ENCODE measurements at places on chromosomes 6 and 20.
A peak's percentile ranks its signal among the peaks of the same experiment; 100 is the strongest.

GRCh38 chr6:117441824-117442264 is 16.1 kb upstream of the ROS1 start:
- no peak for DNase-seq

GRCh38 chr20:60877071-60877857 is 374.8 kb upstream of the CDH4 start:
- DNase-seq = no peak

DNA sequence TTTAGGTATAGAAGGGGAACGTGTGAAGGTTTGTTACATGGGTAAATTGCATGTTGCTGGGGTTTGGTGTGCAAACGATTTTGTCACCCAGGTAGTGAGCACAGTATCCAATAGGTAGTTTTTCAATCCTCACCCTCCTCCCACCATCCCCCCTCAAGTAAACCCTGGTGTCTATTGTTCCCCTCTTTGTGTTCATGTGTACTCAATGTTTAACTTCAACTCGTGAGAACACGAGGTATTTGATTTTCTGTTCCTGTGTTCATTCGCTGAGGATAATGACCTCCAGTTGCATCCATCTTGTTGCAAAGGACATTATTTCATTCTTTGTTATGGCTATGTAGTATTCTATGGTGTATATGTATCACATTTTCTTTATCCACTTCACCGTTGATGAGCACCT is 11.6 kb upstream of the VNN1 start:
- no peak for DNase-seq

- DNase-seq = no peak
Measured at GRCh38 chr20:39395478-39396291, 433.5 kb downstream of the DHX35 start.

GRCh38 chr20:41482647-41483552 is 116.3 kb upstream of the EMILIN3 start:
- no peak for DNase-seq

DNA sequence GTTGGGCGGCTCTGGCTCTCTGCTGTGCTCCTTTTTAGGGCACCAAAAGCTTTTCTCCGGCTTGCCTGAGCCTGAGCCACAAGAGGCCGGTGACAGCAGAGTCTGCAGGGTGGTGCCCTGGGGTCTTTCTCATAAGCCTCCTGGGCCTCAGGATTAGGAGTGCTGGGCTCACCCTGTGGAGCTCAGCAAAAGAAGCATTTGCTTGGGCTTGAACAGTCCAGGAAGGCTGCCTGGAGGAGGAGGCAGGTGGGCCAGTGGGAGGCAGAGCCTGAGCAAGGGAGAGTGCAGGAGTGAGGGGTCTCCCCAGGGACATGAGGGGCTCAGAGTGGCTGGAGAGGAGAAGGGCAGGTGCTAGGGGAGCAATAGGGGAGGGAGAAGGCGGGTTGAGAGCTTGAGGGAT is 32.9 kb upstream of the MRGBP start:
- no peak for DNase-seq

DNA sequence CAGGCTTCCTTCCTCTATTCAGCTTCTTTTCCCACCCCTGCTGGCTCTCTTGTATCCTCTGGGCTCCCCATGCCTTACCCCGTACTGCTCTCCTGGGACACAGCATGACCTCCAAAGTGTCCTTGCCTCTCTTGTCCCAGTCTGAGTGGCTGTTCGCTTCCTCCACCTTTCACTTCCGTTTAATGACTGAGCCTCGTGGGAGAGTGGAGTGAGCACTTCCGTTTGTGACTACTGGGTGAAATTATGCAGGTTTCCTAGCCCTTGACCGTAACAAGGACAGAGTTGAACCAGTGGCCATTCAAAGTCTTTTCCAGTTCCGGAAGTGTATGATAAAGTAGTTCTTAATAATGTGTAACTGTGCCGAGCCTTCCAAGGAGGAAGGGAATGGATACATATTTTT is 109.2 kb downstream of the ARID1B start:
- no peak for DNase-seq

DNA sequence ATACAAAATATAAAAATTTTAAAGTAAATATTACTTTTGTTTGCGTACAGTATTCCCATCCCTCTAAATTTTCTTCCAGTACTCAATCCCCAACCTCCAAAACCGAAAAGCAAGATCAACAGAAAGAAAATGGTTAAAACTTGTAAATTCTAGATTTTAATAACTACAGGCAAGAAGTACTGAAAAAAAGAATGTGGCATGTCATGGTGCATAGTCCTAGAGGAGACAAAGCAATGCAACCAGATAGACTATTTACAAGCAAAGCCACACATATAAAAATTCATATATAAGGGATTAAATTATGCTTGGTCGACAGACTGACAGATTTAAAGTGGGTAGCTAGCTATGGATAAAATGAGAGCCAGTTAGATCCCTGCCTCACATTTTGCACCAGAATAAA is 56.5 kb upstream of the HFE start:
- no peak for DNase-seq

DNA sequence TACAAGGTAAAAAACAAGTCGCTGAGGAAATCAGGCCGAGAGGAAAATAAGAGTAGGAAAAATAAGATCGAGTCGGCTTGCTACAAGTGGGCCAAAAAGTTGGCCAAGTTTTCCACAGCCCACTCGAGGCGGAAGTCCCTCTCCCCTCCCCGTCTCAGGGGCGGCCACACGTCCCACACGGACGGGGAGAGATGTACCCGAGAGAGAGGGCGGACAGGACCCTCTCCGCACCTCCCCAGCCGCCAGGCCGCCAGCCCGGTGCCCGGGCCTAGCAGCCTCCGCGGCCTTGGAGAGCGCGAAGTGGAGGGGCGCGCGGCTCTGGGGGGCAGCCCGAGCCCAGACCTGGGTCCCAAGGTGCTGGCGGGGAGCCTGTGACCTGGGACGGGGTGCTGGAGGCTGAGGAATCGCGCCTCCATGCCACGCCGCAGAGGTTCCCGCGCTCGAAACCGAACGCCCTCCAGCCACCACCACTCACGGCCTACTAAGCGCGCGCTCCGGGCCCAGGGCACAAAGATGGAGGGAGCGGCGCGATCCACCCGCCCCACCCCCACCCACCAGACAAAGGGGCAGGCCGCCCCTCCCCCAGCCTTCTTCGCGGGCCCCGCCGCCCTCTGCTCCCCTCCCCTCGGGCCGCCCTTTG is 1.9 kb upstream of the HMGA1 start:
- DNase-seq = no peak

DNA sequence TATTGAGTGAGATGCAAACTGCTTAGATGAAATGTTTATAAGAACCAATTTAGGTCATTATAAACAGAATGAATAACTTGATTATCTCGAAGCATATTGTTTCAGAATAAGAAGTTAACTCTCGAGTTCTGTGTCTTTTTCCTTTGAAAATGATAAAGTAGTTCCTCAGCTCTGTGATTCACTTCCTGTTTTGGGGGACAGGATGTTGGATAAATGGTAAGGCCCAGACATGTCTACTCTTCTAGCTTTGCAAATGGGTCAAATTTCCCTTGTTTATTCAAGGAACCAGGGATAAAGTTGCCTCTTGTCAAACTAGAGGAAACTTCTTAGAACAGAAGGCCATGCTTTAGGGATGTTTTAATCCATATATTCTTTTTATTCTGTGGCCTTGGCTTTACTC is 246.9 kb downstream of the SOX4 start:
- no peak for DNase-seq

DNA sequence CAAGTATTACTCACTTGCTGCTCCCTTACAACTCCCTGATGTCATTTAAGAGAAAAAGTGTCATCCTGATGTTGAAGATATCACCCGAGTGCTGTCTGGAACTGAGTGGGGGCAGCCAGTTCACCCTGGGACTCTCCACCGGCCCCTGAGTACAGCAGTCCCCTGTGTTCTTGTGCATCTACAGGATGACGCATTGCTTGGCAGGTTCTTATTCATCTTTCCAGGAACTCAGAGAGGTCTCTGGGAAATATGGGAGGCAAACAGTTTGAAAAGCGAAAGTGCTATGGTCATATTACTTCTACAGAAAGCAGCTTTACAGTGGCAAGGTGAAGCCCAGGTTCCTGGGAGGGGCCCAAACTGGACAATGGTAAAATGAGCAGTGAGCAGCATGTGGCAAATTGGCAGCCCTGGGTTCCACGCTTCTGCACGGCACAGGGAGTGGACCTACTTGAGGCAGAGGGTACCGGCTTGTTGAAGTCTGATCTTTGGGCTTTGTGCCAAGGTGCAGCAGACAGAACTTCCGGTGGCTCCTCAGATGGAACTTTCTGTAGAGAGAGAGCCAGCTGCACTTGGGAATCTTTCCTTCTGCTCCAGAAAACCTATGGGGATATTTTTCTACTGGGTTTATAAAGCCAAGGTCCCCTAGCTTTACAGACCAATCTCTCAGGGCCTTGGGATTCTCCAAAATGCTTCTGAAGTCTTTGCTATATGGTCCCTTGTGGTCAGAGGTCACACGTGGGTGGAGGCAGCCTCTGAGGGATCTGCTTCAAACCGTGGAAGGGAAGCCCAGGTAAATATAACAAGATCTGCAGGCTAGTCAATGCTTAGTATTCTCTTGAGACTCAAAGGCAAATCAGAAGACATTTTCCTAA is 128.3 kb downstream of the MAP3K7 start:
- DNase-seq = peak; percentile 79

- DNase-seq = no peak
Measured at GRCh38 chr6:136319732-136320131, 30.1 kb upstream of the BCLAF1 start.

- no peak for DNase-seq
Measured at GRCh38 chr6:56002336-56002735, 126.9 kb upstream of the BMP5 start.

DNA sequence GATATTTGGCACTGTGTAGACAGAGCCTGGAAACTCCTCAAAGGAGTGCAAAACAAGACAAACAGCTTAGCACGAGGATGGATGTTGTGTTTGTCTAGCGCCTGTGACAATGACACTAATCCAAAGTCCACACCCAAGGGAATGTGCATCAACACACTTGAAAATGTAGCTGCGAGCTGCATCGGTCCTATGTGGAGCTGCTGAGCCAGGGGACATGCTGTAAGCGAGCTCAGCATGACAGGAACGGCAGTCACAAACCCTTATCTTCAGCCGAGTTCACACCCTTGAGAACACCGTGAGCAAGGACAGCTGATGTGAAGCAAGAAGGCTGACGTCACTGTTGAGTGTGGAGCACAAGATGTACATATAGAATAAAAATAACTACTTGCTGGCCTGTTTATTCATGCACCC is 684.3 kb downstream of the QKI start:
- DNase-seq = no peak

DNA sequence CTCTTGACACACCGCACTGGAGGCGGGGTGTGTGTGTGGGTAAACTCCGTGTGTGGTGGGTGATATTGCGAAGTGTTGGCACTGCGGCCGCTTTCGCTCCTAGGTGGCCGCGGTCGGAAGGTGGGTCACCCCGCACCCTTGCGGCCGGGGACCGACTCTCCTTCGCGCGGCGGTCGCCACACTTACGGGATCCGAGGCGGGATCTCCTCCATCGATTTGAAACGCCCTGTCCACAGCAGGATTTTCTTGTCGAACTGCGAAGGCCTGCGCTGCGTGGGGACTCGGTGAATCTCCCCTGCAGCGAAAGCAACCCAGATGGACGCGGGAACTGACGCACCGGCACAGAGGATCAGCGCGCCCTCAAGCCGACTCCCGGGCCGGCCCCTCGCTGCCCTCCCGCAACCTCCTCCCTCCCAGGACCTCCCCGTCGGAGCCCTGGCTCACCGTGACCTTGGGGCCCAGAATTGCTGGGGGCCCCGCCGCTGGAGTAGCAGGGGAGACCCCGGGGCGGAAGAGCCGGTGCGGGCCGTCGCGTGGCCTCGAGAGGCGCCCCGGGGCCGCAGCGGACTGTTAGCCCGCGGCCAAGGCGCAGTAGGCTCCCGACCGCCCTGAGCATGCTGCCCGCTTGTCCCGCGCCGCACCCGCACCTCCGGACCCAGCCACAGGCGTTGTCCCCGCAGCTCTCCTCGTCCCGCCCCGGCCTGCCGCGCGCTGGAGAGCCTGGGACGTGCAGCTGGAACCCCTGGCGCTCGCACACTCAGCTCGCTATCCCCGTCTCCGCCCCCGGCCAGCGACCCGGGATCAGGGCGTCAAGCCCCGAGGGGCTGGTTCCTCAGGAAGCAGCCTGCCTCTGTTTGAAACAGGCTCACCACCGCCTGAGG is at the start of gene FAM162B:
TSS of gene FAM162B (minus strand) at position 759 of the 881 bp plus-strand sequence. CDS start at position 616, 143 bp downstream.
- no peak for DNase-seq

- DNase-seq = no peak
Measured at GRCh38 chr6:4093288-4093687, 14.4 kb upstream of the FAM217A start.

DNA sequence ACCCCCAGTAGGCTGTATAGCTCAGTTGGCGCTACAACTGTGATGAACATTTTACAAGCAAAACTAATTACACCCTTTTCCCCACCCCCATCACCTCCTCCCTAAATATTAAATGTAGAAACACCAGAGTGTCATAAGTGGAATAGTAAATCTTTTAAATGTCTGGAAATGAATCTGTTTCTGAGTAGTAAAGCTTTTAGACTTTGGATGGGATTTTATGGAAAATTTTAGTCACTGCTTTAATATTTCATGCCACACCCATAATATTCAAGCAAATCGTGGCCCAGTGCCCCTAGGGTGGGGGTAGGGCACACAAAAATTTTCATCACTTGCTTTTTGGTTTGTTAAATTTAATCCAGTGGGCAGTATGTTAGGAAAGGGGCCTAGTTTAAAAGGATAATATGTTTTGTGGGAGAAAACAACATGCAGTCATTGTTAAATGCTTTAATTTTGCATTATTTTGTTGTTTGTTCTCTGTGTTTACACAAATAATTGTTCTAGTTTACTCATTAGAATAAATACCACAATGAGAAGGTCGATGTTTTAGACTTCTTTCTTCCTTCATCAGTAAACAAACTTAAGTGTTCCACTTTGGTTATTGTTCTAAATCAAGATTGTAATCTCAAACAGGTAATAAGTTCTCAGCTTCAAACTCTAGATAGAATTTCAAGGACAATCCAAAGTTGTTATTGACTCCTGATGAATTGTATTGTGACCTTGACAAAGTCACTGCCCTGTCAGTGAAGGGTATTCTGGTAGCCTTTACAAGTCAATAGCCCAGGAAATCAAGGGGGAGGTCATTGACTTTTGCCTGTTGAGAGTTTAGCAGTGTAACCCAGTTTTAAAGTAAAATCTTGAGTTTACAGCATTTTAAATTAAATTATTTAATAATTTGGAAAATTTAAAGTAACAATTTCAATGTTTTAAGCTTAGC is 79.2 kb downstream of the CBFA2T2 start:
- no peak for DNase-seq

GRCh38 chr20:25699914-25700313 is 3.3 kb upstream of the ZNF337 start:
- no peak for DNase-seq

GRCh38 chr20:3990716-3991115 is 24.6 kb downstream of the RNF24 start:
- DNase-seq = peak; percentile 18

DNA sequence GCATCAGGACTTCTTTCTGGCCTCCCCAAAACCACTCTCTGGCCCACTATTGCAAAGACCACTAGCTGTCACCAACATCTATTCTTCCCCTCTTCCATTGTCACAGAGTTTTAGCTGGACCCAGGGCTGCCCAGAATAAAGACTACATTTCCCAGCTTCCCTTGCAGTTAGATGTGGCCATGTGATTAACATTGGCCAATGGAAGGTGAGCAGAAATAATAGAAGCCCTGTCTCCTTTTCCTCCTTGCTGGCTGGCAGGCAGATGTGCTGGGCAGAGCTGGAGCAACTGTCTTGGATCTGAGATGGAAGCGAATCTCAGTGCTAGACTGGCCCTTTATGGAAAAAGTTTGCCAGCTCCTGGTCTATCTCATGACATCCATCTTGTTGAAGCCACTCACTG is 97.0 kb downstream of the KCNB1 start:
- DNase-seq = peak; percentile 21
